ENCODE measurements at places on chromosomes 4 and X.

- no peak for DNase-seq
Observed at GRCh38 chrX:150282953-150283352, 80.2 kb upstream of the MAMLD1 start.

GRCh38 chr4:106268786-106269185, 47.2 kb downstream of the TBCK start:
- DNase-seq = no peak

GRCh38 chrX:40175511-40176350, 78.0 kb upstream of the BCOR start:
- DNase-seq = peak; percentile 61

DNA sequence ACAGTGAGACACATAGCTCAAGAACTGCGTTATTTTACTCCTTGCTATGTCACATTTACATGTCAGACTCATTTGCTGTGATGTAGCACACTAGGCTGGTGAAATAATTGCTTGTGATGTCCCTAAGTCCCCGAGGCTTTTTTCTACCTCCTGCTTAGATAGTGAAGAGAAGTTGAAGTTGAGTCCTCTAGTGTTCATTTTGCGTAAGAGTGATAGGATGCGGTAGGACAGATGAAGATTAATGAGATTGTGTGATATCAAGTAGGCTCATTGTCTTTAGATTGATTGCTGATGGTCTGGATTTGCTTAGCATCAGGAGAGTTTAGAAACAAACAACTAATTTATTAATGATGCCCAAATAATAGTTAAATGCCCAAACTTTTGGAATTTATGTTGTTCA, 173.6 kb upstream of the NUDT6 start:
- DNase-seq = no peak

DNA sequence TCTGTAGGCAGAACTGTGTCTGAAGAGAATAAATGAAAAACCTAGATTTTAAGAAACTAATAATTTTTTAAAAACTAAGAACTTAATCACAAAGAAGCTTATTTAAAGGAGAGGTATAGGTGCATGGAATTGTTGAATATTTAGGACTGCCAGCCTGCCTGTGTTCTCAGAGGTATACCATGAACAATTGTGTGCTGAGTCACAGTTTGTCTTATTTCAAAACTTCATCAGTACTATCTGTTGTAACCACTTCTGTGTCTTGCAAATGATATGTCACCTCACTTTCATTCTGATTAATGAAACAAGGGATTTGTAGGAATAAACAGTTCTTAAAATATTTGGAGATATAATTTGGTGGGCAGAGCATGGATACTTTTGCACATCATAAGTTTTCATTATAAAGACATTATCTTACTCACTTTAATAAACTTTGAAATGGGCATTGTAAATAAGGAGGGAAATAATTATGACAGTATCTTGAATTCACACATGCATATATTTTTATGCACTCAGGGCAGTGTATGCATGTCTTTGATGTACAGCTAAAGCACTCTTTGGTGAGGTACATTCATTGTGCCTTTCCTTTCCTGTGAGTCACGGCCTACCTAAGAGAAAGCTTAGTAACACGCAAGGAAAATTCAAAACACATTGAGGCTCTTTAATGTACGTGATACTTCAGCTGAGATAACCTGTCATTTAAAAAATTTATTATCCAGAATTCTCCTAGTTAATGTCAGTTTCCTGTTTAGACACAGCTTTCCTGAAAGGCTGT, 31.7 kb downstream of the STOX2 start:
- DNase-seq = no peak

DNA sequence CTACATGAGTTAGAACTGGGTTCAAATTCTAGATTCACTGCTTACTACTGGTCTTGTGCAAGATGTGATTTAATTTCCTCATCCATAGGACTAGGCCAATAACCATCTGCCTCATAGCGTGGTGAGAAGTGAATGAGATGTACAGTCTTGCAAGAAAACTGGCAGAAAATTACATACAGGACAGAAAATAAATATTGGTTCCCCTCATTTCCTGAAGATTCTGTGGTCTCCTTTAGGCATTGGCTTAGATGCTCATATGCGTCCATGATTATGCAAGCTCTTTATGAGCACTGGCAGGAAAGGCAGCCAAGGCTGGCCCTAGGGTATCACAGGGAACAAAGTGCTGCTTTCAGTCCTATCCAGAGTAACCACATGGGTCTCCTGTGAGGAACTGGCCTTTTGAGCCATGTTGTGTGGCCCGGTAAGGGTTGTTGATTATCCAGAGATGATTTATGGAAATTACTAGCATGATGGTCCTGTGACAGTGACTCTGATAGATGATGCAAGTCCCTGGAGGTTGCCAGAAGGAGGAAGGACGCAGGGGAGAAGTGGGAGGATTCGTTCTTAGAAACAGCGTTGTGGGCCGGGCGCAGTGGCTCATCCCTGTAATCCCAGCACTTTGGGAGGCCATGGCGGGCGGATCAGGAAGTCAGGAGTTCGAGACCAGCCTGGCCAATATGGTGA, 9.9 kb upstream of the MOB1B start:
- no peak for DNase-seq

DNA sequence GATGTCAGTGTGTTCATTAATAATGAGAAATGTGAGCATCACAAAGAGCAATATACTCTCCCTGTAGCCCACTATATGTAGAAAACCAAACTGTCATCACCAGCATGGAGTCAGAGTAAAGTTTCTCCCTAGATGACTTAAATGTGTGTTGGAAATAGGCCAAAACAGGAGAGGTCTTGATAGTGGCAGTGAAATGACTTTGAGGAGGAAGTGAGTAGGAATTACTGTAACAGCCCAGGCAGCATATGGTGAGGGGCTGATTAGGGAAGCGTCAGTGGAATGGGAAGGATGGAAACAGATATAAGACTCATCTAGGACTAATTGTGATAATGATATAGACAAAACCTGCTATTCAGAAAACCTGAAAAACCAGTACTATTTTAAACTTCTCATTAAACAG, 83.9 kb downstream of the ATXN3L start:
- DNase-seq = no peak

- DNase-seq = no peak
Observed at GRCh38 chr4:25943312-25943711, 29.3 kb downstream of the SMIM20 start.

DNA sequence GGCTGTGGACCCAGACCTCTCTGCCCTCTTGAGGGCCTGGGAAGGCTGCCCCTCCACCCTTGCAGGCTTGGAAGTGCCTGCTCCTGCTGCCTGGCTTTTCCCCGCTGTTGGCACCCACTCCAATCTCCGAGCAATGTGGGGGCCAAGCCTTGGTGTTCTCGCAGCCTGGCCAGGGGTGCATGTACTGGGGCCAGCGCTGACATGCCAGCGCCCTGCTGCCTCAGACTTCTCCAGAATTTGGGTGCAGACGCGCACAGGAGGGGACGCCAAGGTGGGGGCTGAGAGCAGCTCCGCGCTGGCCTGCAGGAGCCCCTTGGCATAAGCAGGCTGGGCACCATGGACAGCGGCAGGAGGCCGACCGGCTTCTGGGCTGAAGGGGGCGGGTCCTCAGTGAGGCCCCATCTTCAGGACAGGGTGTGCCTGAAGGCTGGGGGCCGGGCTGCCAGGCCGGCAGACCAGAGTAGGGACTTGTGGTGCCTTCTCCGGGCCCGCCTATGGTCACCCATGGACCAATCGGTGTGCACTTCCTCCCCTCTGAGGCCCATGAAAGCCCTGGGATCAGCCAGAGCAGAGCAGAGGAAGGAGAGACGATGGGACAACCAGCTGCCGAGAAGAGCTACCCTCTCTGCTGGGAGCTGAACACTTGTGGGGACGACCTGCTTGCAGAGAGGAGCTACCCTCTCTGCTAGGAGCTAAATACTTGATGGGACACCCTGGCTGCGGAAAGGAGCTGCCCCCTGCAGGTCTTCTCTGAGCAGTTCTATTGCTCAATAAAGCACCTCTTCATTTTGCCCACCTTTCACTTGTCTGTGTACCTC, 118.3 kb downstream of the DNAAF6 start:
- DNase-seq = no peak

DNA sequence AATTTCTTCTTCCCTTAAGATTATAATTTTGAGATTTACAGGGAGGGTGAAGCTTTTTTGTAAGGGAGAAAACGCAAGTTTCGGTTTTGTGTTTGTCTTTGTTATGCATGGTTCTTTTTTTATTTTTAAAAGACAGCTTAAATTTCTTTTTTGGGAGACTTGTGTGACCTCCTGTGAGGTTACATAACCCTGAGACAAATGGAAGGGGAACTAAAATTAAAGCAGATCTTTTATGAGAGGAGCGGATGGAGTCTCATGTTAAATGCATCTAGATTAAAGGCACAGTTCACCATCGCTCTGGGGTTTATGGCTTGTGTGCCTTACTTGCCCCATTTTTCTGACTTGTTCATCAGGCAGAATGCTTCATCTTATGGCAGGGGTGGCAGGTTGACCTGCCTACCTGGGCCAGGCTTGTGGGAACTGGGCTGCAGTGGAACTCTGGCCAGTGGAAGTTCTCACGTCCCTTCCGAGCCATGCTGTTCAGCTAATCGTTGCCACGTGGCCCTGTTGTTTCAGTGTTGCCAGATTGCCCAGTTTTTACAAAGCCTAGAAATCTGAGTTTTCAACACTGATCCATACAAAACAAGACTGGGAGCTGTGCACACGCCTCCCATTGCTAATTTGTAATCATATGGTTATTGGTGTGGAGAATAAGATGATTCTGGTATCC, 291.8 kb downstream of the ARHGAP10 start:
- no peak for DNase-seq

DNA sequence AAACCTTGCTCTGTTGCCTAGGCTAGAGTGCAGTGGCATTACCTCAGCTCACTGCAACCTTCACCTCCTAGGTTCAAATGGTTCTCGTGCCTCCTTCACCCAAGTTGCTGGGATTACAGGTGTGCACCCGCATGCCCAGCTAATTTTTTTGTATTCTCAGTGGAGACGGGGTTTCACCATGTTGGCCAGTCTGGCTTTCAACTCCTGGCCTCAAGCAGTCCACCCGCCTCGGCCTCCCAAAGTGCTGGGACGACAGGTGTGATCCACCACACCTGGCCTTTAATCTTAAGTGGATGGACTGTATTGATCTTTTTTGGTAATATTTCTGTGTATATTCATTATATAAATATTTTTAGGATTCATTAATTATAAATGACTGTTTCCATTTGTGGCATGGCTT, 158.7 kb upstream of the CXorf51A start:
- no peak for DNase-seq

- DNase-seq = no peak
Observed at GRCh38 chr4:57109411-57109846, 756 bp downstream of the IGFBP7 start.

- DNase-seq = no peak
Observed at GRCh38 chr4:48854982-48855381, 24.1 kb downstream of the OCIAD1 start.

Data from stimulated activated CD8-positive, alpha-beta memory T cell treated with anti-CD3 and anti-CD28 coated beads, Interleukin-4, amount 100 ng/mL, for 4 hours (primary cell).